Sigmoid colon (tissue), 7 donors: ENCODE measurements at places on chromosomes 7 and 10. TPM values are rescaled to one million over a fixed set of nuclear protein-coding genes. Genes with fewer than 3 reads are reported as not detected.

- no peak for DNase-seq
- peaks cover 7% of the 10 kb centered on the region for H3K4me1 ChIP-seq
- no peak overlapping the region for H3K4me3 ChIP-seq
- H3K27ac ChIP-seq, result no peak overlapping the region
- H3K27me3 ChIP-seq, result no peaks in the 10 kb centered on the region
These were observed 512.3 kb downstream of the INHBA start for GRCh38 chr7:41190581-41190980.

DNA sequence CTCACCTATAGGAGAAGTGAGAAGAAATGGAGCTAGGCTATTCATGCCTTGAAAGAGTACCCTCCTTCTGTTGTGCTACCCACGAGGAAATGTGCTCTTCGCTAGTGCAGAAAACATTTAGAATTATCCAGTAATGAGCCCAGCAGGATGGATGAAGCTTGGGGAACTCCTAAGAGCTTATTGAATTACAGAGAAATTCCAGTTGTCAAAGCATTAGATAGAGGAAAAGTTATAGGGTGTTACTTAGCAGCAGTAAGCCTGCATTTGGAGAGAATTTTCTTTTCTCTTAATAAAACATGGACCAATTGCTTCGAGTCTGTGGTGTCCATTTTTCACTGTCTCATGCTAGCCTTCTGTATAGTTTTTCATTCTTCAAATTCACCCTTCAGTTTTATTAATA is 5.0 kb downstream of the R3HCC1L start:
- no peaks in the 10 kb centered on the region for H3K27me3 ChIP-seq
- no peak for DNase-seq
- no peak overlapping the region for H3K27ac ChIP-seq
- no peaks in the 10 kb centered on the region for H3K36me3 ChIP-seq
- H3K4me3 ChIP-seq, result no peak overlapping the region
- H3K4me1 ChIP-seq, result no peaks in the 10 kb centered on the region

- H3K27me3 ChIP-seq, result no peaks in the 10 kb centered on the region
- DNase-seq, result no peak
- no peak overlapping the region for H3K27ac ChIP-seq
- H3K36me3 ChIP-seq, result no peaks in the 10 kb centered on the region
- H3K4me1 ChIP-seq, result no peaks in the 10 kb centered on the region
These were observed 65.7 kb upstream of the FZD8 start for GRCh38 chr10:35707642-35708425.

- no peak overlapping the region for H3K4me3 ChIP-seq
- no peaks in the 10 kb centered on the region for H3K27me3 ChIP-seq
- no peaks in the 10 kb centered on the region for H3K36me3 ChIP-seq
- H3K27ac ChIP-seq, result no peak overlapping the region
These were observed 144.7 kb downstream of the MDFIC start for GRCh38 chr7:115066634-115067033.

- no peak overlapping the region for H3K4me3 ChIP-seq
- no peaks in the 10 kb centered on the region for H3K4me1 ChIP-seq
- DNase-seq, result no peak
- H3K27me3 ChIP-seq, result no peaks in the 10 kb centered on the region
- no peak overlapping the region for H3K27ac ChIP-seq
These were observed 9.9 kb downstream of the ZNF365 start for GRCh38 chr10:62384057-62384446.

- peak; percentile 85 for DNase-seq
- H3K4me1 ChIP-seq, result peaks cover 30% of the 10 kb centered on the region
- H3K27me3 ChIP-seq, result peaks cover 95% of the 10 kb centered on the region
- no peaks in the 10 kb centered on the region for H3K36me3 ChIP-seq
- H3K4me3 ChIP-seq, result no peak overlapping the region
These were observed 10.8 kb downstream of the TLX1 start for GRCh38 chr10:101141616-101142532.

DNA sequence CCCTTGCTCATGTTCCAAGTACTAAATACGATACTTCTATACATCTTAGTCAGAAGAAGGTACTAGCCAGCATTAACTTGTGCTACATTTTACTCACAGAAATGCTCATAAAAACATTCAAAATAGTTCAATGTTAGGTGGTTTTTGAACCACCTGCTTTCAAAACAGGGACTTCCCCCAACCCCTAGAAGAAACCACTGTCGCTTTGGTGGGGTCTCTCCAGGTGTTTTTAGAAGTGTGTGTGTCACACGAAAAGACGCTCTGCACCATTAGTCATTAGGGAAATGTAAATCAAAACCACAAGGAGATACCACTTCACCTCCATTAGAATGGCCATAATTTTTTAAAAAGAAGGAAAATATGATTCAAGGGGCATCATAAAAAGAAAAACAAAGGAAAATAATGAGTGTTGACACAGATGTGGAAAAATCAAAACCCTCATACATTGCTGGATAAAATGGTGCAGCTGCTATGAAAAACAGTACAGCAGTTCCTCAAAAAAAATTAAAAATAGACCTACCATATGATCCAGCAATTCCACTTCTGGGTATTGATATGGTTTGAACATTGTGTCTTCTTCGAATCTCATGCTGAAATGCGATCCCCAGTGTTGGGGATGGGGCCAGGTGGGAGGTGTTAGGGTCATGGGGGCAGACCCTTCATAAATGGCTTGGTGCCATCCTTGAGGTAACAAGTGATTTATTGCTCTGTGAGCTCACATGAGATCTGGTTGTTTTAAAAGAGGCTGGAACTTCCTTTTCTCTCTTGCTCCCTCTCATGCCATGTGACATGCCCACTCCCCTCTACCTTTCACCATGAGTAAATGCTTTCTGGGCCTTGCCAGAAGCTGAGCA is 74.2 kb downstream of the MALSU1 start:
- no peaks in the 10 kb centered on the region for H3K27me3 ChIP-seq
- H3K4me3 ChIP-seq, result no peak overlapping the region
- H3K4me1 ChIP-seq, result no peaks in the 10 kb centered on the region
- H3K36me3 ChIP-seq, result no peaks in the 10 kb centered on the region

DNA sequence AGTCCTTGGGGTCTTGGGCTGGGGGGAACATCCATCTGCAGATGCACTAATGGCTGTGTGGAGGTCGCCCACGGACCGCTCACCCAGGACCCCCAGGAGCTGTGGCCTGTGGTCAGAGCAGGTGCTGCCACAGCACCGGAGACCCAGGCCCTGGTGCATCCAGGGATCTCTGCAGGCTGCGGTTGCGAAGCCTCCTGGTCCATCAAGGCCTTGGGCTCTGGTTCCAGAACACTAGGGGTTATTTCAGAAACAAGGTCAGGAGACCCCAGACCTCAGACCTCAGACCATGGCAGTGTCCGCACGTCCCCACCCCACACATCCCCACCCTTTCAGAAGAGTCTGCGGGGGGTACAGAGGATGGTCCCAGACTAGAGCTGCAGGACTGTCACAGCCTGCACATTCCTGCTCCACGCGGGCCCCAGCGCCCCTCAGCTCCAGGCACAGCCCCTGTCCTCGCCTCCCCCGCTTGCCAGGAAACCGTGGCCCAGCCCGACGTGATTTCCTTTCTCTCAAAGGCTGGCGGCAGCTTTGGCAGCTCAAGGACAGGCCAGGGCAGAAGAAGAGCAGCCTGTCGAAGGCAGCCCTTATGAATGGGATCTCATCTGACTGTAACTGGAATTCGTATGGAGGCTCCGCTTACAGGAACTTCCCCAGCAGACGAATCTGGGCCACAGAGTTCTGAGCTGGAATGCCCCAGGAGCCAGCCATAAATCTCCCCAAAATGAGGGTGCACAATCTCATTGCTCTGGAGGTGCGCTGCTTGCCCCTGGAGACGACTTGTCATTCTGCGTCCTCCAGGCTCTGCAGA is 136.2 kb upstream of the RET start:
- H3K27ac ChIP-seq, result no peak overlapping the region
- no peaks in the 10 kb centered on the region for H3K27me3 ChIP-seq
- no peaks in the 10 kb centered on the region for H3K36me3 ChIP-seq

- H3K4me1 ChIP-seq, result no peaks in the 10 kb centered on the region
- no peaks in the 10 kb centered on the region for H3K27me3 ChIP-seq
These were observed 1.1 kb downstream of the ZNF777 start for GRCh38 chr7:149459540-149460452.

- H3K4me3 ChIP-seq, result no peak overlapping the region
- no peak overlapping the region for H3K27ac ChIP-seq
- H3K36me3 ChIP-seq, result no peaks in the 10 kb centered on the region
- DNase-seq, result no peak
- H3K4me1 ChIP-seq, result peaks cover 56% of the 10 kb centered on the region
- H3K27me3 ChIP-seq, result no peaks in the 10 kb centered on the region
These were observed 1091.2 kb downstream of the KCNMA1 start for GRCh38 chr10:76546411-76546810.

DNA sequence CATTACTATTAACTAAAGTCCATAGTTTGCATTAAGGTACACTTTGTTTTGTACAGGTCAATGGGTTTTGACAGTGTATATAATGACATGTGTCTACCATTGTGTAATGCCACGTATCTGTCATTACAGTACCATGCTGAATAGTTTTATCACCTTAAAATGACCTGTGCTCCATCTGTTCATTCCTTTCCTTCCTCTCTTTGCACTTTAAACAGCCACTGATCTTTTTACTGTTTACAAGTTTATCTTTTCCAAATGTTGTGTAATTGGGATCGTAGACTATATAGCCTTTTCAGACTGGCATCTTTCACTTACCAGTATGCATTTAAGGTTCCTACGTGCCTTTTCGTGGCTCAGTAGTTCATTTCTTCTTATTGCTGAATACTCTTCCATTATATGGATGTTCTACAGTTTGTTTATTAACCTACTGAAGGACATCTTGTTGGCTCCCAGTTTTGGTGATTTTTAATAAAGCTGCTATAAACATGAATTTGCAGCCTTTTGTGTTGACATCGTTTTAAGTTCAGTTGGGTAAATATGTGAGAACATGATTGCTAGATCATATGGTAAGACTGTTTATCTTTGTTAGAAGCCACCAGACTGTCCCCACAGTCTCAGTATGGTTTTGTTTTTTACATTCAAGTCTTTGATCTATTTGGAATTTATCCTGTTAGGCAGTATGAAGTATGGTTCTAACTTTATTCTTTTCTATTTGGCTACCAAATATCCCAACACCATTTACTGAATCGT is 24.7 kb downstream of the STAM start:
- H3K4me1 ChIP-seq, result peaks cover 4% of the 10 kb centered on the region
- no peaks in the 10 kb centered on the region for H3K27me3 ChIP-seq
- no peaks in the 10 kb centered on the region for H3K36me3 ChIP-seq
- H3K27ac ChIP-seq, result no peak overlapping the region
- DNase-seq, result no peak
- H3K4me3 ChIP-seq, result no peak overlapping the region

DNA sequence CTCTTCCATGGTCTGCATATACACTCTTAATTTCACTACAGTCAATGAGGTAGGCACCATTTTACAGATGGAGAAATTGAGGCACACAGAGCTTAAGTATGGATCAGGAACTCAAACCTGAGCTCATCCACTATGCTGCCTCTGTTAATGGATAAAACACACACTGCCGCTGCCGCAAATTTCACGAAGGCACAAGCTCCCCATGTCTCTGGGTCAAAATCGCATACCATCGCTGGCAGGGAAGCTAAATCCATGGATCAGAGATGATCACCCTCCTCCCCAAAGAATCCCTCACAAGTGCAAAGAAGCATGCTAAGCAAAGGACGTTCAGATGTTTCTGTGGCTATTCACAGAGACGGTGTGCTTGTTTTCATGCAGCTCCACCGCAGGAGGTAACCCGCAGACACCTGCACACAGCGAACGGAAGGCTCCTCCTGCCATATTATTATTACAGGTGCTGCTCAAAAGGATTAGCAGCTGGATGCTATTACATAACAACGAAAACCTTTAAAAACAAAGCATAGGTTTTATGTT is 109.3 kb downstream of the UBE2H start:
- DNase-seq, result no peak
- H3K27ac ChIP-seq, result no peak overlapping the region
- no peak overlapping the region for H3K4me3 ChIP-seq
- H3K27me3 ChIP-seq, result no peaks in the 10 kb centered on the region
- no peaks in the 10 kb centered on the region for H3K36me3 ChIP-seq

GRCh38 chr7:79702116-79702515 is 248.6 kb upstream of the MAGI2 start:
- H3K27ac ChIP-seq, result no peak overlapping the region
- no peaks in the 10 kb centered on the region for H3K4me1 ChIP-seq
- DNase-seq, result no peak
- H3K4me3 ChIP-seq, result no peak overlapping the region

- H3K27ac ChIP-seq, result peak overlapping the region; percentile 87
- no peaks in the 10 kb centered on the region for H3K36me3 ChIP-seq
- DNase-seq, result peak; percentile 89
- peak overlapping the region; percentile 12 for H3K4me3 ChIP-seq
- no peaks in the 10 kb centered on the region for H3K27me3 ChIP-seq
These were observed 55.2 kb downstream of the TACC2 start for GRCh38 chr10:122044045-122044661.

DNA sequence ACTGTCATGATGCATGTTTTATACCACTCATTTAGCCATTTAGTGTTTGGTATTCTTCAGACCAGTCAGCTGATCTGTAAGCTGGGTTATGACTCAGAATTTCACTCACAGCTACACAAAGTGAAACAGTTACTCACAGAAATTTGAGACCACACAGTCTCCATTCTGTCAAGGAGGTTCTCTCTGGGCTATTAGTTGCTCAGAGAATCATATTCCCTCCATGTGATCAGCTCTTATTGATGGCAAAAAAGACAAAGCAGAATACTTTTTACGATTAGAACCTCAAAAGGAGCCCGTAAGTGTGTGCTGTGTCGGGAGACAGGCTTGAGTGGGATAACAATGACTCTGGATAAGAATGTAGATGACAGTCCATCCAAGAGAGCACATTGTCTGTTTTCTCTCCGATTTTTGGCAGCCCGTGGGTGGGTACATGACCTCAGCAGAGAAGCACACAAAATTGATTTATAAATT is 277.6 kb upstream of the SORCS1 start:
- no peaks in the 10 kb centered on the region for H3K36me3 ChIP-seq
- H3K27ac ChIP-seq, result no peak overlapping the region
- no peaks in the 10 kb centered on the region for H3K27me3 ChIP-seq
- DNase-seq, result no peak
- H3K4me1 ChIP-seq, result no peaks in the 10 kb centered on the region

- H3K27ac ChIP-seq, result no peak overlapping the region
- DNase-seq, result no peak
- no peaks in the 10 kb centered on the region for H3K4me1 ChIP-seq
- H3K36me3 ChIP-seq, result peaks cover 96% of the 10 kb centered on the region
- H3K4me3 ChIP-seq, result no peak overlapping the region
These were observed 18.5 kb downstream of the BMS1 start for GRCh38 chr10:42801135-42801534.

Gene RASSF4
- polyA plus RNA-seq, result 13.6 TPM

Gene LOXL4
- polyA plus RNA-seq, result 1.8 TPM

Gene POM121C
- 6.0 TPM for polyA plus RNA-seq

Gene SDK1
- under 0.01 TPM for polyA plus RNA-seq

Gene STOX1
- 0.92 TPM for polyA plus RNA-seq

Gene MYH16
- polyA plus RNA-seq, result not detected

Gene PRPS1L1
- polyA plus RNA-seq, result not detected

Gene ZNF804B
- polyA plus RNA-seq, result 0.01 TPM

Gene CHAT
- 0.57 TPM for polyA plus RNA-seq

Gene ANKRD30A
- polyA plus RNA-seq, result not detected

Gene TMEM270
- polyA plus RNA-seq, result not detected

Gene GNAT3
- polyA plus RNA-seq, result not detected

Gene PRTFDC1
- 6.6 TPM for polyA plus RNA-seq

Gene GRK5
- 7.9 TPM for polyA plus RNA-seq

Gene SHH
- 0.46 TPM for polyA plus RNA-seq

Gene AKR1E2
- polyA plus RNA-seq, result 0.69 TPM

Gene LHFPL3
- 0.17 TPM for polyA plus RNA-seq

Gene NAT16
- not detected for polyA plus RNA-seq

Gene TMEM130
- polyA plus RNA-seq, result 2.2 TPM

Gene OR2A42
- polyA plus RNA-seq, result not detected
